ENCODE measurements at places on chromosomes 12 and 14.

- no peak for DNase-seq
Observed at GRCh38 chr12:81128930-81129554, 51.2 kb downstream of the ACSS3 start.

GRCh38 chr12:38342444-38342843 lies 25.9 kb downstream of the ALG10B start:
- no peak for DNase-seq

DNA sequence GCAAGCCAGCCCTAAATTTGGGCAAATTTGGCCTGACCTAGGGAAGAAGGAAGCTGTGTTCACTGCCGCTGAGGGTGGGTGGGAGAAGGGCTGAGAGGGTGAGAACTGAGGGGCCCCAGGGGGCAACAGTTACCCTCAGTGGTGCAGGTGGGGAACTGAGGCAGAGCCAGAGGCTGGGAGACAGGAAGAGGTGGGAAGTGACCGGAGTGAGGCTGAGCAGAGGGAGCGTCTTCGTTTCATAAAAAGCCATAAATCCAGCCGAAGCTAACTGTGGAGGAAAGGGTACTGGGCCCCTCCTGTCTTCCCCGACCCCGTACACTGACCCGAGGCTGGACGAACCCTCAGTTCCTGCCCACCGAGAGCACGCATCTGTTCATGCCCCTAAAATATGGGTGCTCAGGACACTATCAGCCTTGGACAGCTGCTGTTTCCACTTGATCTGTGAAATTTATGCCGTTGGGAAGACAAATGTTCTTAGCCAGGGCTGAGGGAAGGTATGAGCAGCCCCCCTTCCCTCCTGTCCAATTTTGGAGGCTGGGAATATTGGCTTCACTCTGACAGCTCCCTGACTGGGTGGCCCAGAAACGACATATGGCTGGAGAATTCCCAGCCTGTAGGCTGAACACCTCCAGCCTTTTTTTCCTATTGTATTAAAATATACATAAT lies 116.5 kb downstream of the KIF26A start:
- DNase-seq = no peak

DNA sequence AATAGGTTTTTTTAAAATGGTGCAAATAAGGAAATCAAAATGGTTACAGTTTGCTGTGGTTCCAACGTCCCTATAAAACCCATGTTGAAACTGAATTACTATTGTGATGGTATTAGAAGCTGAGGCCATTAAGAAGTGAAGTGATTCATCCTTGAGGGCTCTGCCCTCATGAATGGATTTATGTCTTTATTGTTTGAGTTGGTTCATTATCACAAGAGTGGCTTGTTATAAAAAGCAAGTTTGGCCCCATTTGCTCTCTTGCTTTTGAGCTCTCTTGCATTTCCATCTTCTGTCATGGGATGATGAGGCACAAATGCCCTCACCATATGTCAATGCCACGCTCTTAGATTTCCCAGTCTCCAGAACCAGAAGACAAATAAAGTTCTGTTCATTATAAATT lies 62.3 kb downstream of the PRKD1 start:
- no peak for DNase-seq

GRCh38 chr12:99454539-99455172 lies 192.9 kb upstream of the GARIN6 start:
- no peak for DNase-seq

DNA sequence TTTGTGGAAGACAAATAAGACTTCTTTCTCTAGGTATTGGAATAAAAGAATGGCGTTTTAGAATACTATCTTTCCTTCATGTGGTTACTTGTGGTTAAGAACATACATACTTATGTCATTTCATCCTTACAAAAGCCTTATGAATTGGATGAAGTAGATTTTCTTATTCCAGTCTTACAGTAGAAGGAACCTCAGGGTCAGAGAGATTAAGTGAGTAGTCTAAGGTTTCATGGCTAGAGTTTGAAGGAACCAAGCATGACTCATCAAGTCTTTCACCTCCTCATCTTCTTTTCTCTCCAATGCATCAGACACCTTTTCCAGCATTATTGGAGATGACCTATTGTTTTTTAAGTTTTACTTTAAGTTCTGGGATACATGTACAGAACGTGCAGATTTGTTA lies 92.9 kb upstream of the NEDD1 start:
- DNase-seq = no peak

DNA sequence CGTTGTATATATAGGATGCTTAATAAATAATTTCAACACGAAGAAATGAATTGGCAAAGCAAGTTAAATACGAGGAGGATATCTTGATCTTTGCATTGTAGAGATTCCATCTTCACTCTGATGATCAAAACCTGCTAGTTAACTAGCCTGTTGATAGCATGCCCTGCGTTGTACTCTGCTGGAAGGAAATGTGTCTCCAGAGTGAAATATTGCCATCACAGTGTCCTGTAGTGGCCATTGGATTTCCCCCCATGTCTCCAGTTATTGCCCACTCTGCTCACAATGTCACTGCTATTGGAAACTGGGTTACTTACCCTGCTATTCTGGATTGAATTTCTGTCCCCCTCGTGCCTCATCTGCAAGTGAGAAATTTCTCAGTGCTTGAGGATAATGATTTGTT lies 109.6 kb downstream of the PLEKHA5 start:
- DNase-seq = no peak

DNA sequence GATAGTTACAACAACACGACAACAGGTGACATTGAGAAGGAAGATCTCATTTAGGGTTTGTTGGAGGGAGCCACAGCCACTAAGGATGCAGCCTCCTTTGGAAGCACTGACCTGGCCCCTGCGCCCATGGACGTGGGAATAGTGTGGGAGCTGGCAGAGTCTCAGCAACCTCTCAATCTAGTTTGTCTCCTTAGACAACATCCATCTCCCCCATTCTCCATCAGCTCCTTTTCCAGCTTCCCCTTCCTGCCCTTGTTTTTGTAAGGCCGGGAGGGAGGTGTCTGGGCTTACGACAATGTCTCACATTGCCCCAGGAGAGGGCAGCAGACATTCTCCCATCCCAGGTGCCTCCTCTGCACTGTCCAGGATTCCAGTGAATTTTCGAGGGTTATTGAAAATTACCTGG lies 170.2 kb upstream of the PZP start:
- DNase-seq = no peak

GRCh38 chr12:121939186-121939585 lies 20.8 kb downstream of the CFAP251 start:
- DNase-seq = no peak

- no peak for DNase-seq
Observed at GRCh38 chr12:112421363-112421762, 2.6 kb downstream of the PTPN11 start.

GRCh38 chr14:49992901-49993339 lies 100.0 kb downstream of the ARF6 start:
- DNase-seq = peak; percentile 11

DNA sequence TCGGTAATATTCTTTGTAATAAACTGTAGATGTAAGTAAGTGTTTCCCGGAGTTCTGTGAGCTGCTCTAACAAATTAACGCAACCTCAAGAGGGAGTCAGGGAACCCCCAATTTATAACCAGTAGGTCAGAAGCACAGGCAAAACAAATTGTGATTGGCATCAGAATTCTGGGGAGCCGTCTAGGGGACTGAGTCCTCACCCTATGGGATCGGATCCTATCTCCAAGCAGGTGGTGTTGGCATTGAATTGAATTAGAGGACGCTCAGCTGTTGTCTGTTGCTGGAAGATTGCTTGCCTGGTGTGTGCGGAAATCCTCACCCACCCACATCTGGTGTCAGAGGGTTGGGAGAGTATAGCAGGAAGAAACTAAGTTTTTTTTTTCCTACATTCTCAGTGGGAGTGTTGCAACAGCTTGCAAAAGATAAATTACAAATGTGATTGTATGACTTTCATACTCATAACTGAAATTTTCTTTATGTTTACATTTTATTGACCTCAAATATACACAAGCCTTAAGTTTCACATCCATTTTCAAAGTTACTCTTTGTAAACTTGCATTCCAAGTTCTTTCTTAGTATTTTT lies 5.5 kb downstream of the TMEM52B start:
- no peak for DNase-seq

DNA sequence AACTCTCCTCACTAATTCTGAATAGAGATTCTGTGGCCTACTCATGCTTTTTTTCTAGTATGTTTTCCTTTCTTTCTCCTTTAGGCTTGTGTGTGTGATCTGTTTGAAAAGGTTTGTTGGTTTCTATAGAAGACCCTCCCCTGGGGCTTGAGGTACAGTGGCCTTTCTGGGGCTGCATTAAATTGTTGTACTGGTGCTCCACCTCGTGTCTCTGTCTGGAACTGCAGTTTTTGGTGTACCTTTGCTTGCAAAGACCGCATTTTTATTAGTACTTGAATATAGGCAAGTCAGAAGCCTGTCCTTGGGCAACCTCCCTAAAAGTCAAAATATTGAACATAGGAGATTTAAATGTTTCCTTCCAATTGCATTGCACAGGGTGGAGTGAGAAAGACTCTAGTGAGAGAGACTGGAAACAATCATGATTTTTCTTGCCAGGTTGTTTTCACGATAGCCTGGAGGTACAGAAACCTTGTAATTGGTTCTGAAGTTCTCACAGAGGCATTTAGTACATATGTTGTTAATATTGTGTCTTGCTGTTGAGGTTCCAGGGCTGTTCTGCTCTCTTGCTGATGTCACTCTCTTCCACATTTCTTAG lies 39.0 kb downstream of the SLCO1B1 start:
- DNase-seq = peak; percentile 11

DNA sequence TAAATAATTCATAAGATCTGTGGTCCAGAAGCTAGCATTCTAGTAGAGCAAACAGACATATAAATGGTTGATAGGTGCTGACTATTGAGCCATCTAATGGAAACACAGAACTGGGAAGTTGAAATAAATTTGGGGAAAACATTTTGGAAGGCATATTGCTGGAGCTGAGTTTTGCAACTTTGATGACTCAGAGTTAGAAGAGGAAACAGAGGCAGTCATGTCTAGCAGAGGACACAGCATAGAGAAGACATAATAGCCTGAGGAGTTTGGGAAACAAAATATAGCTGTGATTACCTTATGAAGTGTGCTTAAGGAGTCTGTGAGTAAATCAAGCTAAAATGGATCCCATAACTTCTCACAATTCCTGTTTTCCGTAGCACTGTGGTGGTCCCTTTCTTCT lies 86.9 kb upstream of the FLRT2 start:
- no peak for DNase-seq

DNA sequence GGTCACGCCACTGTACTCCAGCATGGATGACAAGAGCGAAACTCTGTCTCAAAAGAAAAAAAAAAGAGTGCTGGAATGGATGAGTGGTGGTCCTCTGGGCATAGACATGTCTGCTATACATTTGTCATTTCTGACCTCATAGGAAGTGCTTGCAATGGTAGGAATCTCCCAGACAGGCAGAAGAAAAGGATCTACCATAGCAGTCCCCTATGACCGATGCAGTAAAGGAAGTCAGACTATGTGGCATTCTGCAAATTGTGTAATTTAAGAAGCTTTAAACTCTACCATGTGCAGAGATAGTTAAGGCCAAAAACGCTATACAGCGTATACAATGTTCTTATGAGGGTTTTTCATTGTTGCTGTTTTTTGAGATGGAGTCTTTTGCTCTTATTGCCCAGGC lies 24.7 kb upstream of the RAP1B start:
- no peak for DNase-seq

- peak; percentile 80 for DNase-seq
Observed at GRCh38 chr14:106556665-106557289, 1030.4 kb downstream of the TMEM121 start.

DNA sequence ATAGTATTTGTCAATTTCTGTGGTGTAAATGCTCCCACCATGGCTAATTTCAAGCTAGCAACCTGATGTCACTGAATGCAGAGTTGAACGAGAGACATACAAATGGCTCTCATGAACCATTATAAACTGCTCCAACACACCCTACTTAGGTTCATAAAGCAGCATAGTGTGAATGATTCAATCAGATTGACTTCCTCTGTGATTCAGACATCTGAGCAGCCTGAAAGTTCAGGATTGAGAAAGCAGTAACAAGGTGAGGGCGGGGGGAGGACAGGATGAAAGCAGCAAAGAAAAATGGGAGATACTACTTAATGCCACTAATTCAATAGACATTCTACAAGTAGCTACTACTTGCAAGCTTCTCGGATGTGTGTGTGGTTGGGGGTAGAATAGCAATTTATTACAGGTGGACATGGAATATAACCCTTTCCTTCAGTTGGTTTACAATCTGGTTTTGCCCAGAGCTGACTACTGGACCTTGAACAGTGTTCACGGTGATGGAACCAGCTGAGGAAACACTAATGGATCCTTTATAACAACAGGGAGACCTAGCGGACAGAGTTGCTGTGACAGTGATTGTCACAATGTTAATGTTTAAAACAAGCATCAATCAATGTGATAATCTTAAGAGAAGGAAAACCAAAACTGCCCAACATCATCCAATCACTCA lies 52.5 kb upstream of the PELI2 start:
- DNase-seq = no peak

DNA sequence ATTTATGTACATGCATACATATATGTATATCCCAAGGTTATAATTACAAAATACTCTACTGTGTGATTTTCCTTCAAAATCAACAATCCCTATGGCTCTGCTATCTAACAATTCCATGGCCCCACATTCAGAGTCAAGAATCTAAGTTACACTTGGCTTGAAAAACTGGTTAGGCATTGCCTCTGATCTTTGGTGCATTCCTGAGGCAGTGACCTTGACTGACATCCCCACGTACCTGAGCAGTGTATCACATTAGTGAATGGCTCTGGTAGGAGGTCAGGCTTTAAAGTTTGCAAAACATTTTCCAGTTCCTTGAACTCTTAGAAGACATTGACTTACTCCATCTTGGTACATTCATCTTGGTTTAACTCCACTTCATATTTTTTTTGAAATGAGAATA lies 8.5 kb upstream of the STON2 start:
- DNase-seq = no peak

DNA sequence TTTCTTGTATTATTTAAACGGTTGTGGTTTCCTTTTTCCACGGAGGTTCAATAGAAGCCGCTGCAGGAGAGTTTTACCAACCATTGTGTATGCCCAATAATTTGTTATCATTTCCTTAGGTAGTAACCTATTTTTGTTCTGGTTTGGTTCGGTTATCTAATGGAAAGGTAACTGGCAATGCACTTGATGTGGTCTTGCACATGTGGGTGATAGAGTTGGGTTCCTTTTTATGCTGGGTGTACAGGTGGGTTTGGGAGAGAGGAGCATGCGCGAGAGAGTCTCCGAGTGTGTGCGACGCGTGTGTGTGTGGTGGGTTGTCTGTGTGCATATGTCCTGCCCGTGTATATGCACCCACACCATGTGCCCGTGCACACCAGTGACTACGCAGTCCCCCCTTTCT lies 102.7 kb upstream of the FKBP4 start:
- DNase-seq = no peak

DNA sequence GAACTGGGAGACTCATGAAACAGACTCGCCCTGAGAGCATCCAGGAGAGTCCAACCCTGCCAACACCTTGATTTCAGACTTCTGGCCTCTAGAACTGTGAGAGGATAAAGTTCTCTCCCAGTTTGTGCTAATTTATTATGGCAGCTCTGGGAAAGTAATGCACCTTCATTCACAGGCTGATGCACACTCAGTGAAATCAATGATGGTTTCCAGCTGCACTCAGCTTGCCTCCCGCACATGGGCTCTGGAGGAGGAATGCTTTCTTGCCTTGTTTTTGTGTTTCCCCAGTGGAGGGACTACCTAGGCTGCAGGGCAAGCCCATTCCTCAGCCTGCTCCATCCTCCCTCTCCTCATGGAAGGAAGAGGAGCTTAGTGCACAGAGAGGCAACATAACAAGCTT lies 45.7 kb downstream of the TMEM132C start:
- no peak for DNase-seq

- DNase-seq = no peak
Observed at GRCh38 chr12:67701121-67701520, 52.6 kb downstream of the DYRK2 start.

GRCh38 chr12:119369907-119370546 lies 35.5 kb downstream of the CCDC60 start:
- DNase-seq = no peak
